ENCODE measurements at places on chromosomes 4 and X.

- DNase-seq = no peak
These were observed 94.1 kb upstream of the HPRT1 start for GRCh38 chrX:134365904-134366303.

DNA sequence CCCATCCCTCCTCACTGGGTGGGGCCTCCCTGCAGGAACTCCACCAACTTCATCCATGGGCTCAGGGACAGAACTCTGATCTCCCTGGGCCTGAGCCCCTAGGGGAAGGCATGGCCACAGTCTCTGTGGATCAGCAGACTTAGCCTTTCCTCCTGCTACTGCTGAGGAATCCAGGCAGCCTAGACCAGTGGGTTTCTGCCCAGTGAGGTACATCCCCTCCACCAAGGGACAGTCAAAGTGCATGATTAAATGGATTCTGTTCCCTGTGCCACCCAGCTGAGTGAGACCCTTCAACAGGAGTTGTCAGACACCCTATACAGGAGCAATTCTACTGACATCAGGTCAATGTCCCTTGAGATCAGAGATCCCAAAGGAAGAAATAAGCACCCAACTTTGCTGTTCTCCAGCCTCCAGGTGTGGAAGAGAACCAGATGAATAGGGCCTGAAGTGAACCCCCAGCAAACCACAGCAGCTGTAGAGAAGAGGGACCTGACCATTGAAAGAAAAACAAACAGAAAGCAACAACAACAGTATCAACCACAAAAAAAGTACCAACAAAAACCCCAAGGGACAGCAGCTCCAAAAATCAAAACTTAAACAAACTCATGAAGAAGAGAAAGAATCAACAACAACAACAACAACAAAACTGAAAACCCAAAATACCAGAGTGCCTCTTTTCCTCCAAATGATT is 84.8 kb downstream of the CHIC1 start:
- no peak for DNase-seq

DNA sequence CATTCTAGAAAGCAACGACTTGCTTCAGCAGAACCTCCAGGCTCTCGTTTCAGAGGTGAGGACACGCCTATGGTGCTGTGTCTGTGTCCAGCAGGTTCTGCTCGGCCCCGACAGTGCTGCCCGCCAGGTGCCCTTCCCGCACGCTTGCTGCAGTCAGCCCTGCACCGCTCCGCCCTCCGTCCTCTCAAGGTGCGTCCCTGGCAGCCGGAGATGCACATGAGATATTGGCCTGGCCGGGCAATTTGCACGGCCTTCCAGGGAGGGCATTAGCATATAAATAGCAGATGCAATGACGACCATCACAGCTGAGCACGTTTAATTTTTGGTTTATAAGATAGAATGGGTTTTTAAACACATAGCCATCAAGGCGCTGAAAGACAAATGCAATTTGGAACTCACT is 14.4 kb downstream of the UVSSA start:
- DNase-seq = no peak

DNA sequence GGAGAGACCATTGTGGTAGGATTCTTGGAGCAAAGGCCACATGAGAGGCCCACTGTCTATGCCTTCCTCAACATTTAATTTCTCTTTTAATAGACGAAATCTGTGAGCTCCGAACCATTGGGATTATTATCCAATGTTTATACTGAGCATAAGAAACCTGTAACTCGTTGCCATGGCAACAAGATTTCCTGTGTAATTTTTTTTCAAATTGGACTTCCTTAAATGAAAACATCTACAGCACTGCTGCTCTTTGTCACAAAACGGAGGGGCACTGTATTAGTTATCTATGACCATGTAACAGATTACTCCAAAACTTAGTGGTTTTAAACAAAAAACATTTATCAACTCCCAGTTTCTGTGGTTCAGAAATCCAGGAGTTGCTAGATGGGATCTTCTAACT is 38.7 kb downstream of the PPP1R2C start:
- DNase-seq = no peak

- no peak for DNase-seq
These were observed 12.0 kb upstream of the PKD2 start for GRCh38 chr4:87995435-87995834.

DNA sequence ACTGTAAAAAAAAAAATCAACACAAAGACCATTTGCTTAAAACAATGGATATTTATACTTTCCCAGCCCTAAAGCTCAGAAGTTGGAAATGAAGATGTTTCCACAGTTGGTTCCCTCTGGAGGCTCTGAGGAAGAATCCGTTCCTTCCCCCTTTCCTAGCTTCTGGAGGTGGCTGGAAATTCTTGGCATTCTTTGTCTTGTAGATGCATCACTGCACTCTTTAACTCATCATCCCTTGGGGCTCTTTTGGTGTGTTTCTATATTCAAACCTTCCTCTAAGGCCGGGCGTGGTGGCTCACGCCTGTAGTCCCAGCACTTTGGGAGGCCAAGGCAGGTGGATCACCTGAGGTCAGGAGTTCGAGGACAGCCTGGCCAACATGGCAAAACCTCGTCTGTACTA is 78.7 kb downstream of the VCX3A start:
- no peak for DNase-seq

- DNase-seq = no peak
These were observed 306.1 kb upstream of the EMCN start for GRCh38 chr4:100823993-100824323.

- no peak for DNase-seq
These were observed 19.1 kb upstream of the CXCL11 start for GRCh38 chr4:76055016-76055415.

DNA sequence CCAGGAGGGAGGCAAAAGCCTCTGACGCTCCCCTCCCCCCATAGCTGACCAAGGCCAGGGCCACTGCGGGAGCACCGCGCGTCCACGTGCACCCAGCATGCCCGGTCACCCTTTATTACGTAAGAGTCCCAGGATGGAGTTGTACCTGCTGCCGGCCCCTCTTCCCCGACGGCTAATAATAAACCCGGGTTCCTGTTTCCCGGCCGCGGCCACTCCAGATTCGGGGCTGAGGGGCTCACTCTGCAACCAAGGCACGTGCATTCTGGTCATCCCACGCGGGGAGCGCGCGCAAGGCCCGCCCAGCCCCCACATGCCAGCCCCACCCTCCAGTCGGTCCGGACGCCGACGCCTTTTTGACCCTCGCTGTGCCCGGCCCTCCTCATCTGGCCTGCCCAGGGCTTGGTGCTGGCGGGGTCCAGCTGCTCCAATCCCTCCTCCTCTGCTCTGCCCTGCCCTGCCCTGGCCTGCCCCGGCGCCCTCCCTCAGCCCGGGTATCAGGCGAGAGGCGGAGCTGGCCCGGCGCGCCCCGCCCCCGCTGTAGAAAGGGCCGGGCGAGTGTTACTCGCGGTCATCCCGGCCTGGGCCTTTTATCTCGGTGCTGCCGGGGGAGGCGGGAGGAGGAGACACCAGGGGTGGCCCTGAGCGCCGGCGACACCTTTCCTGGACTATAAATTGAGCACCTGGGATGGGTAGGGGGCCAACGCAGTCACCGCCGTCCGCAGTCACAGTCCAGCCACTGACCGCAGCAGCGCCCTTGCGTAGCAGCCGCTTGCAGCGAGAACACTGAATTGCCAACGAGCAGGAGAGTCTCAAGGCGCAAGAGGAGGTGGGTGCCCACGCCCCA is 2.6 kb downstream of the MID1IP1 start:
- DNase-seq = no peak

GRCh38 chrX:151801980-151802379 is 67.4 kb downstream of the CNGA2 start:
- no peak for DNase-seq
